ENCODE measurements at places on chromosomes 16 and 17.

DNA sequence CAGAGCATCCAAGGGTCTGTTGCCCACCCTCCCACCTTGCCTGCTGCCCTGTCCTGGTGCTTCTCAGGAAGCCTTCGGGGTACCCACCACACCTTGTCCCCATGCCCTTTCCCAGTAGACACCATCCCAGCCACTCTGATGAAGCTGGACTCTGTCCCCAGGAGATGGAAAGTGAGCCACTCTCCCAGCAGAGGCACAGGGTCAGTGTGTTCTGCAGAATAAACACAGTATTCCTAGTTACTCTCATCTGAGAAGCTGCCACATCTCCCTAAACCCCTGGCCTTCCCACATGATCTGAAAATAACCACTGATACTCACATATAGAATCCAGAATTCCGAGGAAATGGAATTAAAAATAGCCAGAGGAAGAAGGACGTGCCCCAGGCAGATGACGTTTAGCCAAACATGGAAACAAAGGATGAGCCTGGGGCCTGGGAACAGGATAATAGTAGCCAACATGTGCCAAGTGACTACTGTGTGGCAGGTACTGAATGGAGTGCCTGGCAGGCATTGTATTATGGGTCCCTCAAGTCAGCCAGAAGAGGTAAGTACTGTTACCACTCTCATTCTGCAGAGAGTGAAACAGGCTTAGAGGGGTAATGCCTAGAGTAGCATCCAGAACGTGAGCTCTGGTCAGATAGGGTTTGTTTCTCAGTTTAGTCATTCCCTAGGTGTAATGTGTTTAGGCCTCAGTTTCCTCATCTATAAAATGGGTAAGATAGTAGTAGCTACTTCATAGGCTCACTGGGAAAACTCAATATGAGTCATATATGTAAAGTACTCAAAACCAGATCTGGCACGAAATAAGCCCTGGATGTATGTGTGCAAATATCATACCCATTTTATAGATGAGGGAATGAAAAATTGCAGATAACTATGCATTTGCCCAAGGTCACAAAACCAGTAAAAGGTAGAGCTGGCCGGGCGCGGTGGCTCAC, 20.8 kb upstream of the PEMT start:
- DNase-seq, result no peak

GRCh38 chr17:73297934-73298861, 13.6 kb downstream of the CDC42EP4 start:
- no peak for DNase-seq

GRCh38 chr17:68432086-68432864, 25.0 kb downstream of the WIPI1 start:
- no peak for DNase-seq

DNA sequence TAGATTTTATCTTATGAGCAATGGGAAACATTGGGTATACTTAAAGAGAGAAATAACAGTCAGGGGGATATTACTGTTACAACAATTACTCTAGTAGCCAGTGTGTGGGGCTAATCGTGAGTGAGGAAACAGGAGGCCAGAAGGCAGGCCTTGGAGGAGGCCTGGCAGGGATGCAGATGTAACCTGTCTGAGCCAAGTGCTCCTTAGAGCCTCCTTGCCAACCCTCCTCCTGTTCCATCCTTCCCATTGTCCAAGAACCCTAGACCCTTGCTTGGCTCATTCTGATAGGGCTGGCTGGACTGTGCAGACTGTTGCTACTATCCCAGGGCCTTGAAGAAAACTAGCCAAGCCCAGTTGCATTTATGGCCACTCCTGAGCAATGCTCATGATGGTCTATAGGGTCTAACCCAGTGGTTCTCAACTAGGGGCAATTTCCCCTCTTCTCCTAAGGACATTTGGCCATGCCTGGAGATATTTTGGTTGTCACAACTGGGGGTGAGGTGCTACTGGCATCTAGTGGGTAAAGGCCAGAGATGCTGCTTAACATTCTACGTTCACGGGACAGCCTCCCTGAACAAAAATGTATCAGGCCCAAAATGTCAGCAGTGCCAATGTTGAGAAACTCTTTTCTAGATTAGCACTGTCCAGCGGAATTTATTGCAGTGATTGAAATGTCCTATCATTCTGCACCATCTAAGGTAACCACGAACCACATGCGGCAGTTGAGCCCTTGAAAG, 24.4 kb upstream of the WSCD1 start:
- no peak for DNase-seq

DNA sequence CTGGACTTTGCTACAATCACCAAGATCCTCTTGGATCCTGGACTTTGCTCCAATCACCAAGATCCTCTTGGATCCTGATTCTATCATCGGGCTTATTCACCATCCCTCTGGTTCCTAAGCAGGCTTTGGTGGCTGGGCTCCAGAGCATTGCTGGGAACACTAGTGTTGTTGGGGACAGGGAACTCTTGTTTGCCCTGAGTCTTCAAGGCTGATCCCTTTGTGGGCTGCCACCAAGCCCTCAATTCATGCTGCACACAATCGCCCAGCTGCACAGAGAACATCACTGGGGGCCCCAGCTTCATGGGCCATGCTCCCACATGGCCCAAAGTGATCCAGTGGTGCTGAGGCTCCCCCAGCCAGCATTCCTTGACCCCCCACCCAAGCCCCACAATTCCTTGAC, 88.3 kb downstream of the TMEM132E start:
- DNase-seq, result no peak

- DNase-seq, result no peak
These were observed 362 bp downstream of the KLHDC4 start for GRCh38 chr16:87765473-87765775.

GRCh38 chr17:80598813-80599545, 54.3 kb downstream of the RPTOR start:
- no peak for DNase-seq

GRCh38 chr16:66968847-66969246, 7.8 kb downstream of the CES3 start:
- no peak for DNase-seq

DNA sequence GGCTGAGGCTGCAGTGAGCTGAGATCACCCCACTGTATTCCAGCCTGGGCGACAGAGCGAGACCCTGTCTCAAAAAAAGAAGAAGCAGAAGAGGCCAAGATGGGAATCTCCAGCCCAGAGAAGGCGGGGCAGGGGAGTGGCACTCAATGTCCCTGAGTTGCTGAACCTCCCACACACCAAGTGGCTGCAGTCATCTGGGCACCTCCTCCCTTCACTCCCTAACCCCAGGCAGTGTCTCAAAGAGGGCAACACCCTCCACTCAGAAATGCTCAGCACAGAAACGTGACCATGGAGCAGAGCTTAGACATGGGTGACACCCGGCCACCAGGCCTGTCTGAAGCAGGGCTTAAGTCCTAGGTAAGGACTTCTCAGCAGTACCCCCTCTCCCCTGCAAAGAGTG, 36.3 kb upstream of the BCAR1 start:
- no peak for DNase-seq

DNA sequence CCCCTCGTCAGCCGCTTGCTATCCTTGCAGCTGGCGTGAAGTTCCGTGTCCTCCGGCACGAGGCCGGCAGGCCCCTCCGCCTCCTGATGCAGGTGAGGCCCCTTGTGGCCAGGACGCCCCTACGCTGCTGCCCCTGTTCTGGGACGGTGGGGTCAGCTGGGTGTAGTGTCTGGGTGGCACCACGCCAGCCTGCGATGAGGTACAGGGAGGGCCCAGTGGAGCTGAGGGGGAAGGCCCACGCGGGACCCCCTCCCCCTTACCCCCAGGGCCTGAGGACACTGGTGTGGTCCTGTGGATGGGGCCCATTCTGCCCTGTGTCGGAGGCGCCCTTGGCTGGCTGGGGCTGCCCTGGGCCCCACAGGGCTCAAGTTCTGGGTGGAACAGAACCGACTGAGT, 7.7 kb upstream of the RAB40C start:
- no peak for DNase-seq

DNA sequence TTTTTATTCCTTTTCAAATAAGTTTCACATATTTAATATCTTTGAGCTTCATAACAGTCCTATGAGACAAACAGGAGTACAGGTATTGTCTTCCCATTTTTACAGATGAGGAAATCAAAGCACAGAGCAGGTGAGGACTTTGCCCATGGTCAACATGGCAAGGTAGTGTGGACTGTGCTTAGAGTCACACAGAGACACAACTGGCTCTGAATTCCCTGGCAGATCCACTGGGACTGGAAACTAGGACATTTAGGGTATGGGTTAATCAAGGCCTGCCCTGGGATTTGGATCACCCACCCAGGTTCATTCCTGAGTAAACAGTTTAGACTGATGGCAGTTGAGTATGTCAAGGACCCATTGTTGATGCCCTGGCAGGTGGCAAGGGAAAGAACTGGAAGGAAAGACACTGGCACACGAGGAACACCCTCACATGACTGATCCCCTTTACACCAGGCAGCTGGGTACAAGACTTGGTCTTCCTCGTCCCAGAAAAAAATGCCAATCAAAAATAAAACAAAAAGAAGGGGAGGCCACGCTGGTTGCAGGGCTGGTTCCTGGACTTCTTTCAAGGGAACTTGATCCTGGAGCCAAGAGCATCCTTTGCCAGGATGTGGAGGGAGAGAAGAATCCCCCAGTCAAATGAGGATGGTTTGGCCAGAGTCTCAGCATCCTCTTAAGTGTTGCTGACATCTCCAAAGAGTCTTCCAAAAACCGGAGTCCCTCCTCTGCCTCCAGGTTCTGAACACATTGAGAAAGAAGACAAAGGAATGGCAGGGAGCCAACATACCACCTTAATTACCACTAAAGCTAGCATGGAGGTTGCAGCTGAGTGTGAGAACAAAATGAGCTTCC, 34.9 kb downstream of the CHD9 start:
- peak; percentile 46 for DNase-seq

DNA sequence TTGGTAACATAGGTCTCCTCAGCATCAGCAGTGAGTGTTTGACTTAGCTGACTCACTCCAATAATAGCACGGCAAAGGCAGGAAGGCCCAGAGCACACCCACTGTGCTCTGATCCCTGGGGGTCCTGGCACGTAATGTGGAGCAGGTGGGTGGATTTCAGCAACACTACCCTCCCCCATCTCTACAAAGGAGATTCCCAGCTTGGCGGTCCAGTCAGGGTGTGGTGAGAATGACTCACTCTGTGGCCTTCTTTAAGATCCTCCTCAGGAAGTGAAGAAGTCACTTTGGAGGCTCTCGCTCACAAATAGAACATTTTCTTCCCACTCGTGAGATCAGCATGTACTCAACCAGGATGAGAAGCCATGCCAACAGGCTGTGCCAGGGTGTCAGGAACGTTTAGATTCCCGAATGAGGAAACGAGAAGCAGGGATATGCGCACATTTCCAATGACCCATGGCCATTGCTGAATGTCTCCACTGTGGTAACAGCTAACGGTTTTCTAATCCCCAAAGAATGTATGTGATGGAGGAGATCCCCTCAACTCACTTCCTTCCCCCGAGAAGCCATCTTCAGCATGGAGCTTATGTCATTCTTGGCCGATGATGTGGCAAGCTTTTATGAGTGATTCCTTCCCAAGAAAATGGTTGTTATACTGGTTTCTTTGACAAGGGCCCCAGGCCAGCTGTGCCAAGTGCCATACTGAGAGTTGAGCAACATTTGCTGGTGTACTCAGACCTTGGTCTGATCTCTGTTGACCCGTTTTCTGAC, 365.2 kb downstream of the C16orf95 start:
- DNase-seq, result peak; percentile 63

DNA sequence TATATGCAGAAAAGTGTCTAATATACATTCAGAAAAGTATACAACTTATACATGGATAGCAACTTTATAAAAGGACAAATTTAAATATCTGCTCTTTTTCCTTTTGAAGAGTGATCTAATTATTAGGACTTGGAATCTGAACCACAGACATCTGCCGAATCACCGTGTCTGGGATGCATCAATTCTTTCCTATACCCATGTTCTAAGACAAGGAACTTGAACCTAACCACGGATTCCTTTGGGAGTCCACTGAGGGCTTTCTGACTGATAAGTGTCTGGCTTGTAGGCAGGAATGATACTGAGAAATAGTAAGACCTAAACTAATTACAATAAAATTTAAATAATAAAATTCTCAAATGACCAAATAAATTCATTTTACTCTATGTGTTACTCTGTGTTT, 54.2 kb downstream of the NDEL1 start:
- no peak for DNase-seq

- DNase-seq, result peak; percentile 83
These were observed 42.7 kb upstream of the SMPD3 start for GRCh38 chr16:68490829-68491575.

- peak; percentile 47 for DNase-seq
These were observed 667 bp downstream of the OGFOD1 start for GRCh38 chr16:56451753-56452689.

DNA sequence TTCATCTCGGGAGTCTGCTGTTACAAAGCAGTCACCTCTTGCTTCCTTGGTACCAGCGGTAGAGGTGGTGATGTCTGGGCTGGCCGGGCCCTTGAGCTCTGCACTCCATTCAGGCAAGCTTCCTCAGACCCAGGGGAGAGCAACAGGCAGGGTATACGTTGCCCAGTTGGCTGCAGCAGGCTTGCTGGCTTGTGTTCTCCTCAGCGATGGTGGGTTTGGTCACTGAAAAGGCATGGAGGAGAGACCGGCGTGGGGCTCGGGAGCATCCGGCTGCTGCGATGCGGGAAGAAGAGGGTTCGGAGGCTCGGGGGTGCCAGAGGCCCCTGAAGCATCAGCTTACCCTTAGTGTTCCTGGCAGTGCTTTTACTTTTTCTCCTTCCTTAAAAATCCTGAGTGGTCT, 25.8 kb downstream of the SAP30BP start:
- no peak for DNase-seq

GRCh38 chr16:11948819-11949218, 7.0 kb upstream of the NPIPB2 start:
- DNase-seq, result no peak

GRCh38 chr17:80091376-80091775, 10.0 kb upstream of the GAA start:
- no peak for DNase-seq

DNA sequence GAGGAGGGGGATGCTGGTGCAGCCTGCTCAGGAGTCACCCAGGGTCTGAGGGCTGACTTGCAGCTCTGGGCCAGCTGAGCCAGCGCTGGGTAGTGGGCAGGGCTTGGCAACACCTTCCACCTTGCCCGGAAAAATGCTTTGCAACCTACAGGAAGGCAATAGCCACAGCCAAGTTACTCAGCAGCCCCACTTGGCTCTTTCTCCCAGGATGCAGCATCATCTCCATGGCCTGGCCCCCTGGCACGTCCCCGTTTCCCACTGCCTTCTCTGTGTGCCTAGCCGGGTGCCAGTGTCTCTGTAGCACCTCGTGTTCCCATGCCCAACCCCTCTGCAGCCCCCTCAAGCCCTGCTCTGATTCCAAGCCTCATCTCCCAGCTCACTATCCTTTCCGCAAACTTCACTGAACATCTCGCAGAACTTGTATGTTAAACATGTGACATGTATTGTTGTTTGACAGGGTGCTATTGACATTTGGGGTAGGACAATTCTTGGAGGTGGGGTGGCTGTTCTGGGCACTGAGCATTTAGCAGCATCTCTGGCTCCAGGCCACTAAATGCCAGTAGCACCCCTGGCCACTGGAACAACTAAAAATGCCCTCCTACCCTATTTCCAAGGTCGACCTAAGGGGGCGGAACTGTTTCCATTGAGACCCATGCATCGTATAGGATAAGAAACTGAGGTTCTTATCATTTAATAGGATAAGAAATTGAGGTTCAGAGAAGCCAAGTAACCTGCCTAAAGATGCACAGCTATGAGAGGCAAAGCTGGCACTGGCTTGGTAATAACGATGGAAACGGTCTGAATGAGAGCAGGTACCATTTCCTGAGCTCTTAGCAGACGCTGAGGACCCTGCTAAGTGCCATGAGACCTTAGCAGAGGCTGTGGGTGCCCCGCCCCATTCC, 12.2 kb downstream of the DEXI start:
- DNase-seq, result no peak

Measured in renal cortical epithelial cell (primary cell).